ENCODE measurements at places on chromosomes 4 and X. TPM values are rescaled to one million over a fixed set of nuclear protein-coding genes. Genes with fewer than 3 reads are reported as not detected.

Gene MAPK10
- total RNA-seq = 13.7 TPM

Gene L1CAM
- 47.9 TPM for total RNA-seq

Gene TMPRSS11F
- not detected for total RNA-seq

Gene MAGEE1
- total RNA-seq = 1.5 TPM

Gene GPR34
- total RNA-seq = 3.7 TPM

Gene GPRIN3
- total RNA-seq = 2.9 TPM

Gene ARL9
- total RNA-seq = 0.50 TPM

Gene FGG
- total RNA-seq = not detected

Gene FAT4
- total RNA-seq = 44.0 TPM

Gene STARD8
- total RNA-seq = 20.4 TPM

Gene PRKX
- 5.6 TPM for total RNA-seq

Gene FAM114A1
- total RNA-seq = 145 TPM

Gene ODAPH
- not detected for total RNA-seq

Gene FAM184B
- not detected for total RNA-seq

Measured in esophagus muscularis mucosa (tissue), 4 donors.